MCF 10A (cell line): ENCODE measurements at places on chromosomes 3 and 15. TPM values are rescaled to one million over a fixed set of nuclear protein-coding genes. Genes with fewer than 3 reads are reported as not detected.

- H3K27me3 ChIP-seq: no peaks in the 10 kb centered on the region
- H3K4me3 ChIP-seq: no peak overlapping the region
- DNase-seq: no peak
- no peaks in the 10 kb centered on the region for H3K36me3 ChIP-seq
- H3K27ac ChIP-seq: no peak overlapping the region
- H3K4me1 ChIP-seq: no peaks in the 10 kb centered on the region
Observed at GRCh38 chr3:179861953-179862352, 174.8 kb downstream of the PEX5L start.

DNA sequence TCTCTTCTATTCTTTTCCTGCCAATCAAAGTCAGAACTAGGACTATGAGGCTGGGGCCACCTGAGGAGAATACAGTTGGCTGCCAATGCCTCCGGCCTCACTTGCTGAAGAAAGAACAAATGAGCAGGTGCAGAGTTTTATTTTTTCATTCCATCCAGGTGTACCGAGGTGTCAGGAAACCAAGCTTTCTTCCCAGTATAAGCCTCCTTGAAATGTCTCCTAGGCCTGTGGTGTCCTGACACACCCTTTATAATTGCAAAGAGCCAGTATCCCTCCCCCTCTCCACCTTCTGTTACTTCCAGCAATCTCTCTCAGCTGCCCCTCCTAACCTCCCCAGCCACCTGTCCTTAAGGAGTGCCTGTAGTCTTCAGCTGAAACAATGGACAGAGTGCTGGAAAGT is 127.9 kb downstream of the SLC9A9 start:
- no peak for DNase-seq
- H3K4me3 ChIP-seq: no peak overlapping the region
- H3K27me3 ChIP-seq: no peaks in the 10 kb centered on the region
- H3K36me3 ChIP-seq: no peaks in the 10 kb centered on the region
- no peaks in the 10 kb centered on the region for H3K4me1 ChIP-seq

DNA sequence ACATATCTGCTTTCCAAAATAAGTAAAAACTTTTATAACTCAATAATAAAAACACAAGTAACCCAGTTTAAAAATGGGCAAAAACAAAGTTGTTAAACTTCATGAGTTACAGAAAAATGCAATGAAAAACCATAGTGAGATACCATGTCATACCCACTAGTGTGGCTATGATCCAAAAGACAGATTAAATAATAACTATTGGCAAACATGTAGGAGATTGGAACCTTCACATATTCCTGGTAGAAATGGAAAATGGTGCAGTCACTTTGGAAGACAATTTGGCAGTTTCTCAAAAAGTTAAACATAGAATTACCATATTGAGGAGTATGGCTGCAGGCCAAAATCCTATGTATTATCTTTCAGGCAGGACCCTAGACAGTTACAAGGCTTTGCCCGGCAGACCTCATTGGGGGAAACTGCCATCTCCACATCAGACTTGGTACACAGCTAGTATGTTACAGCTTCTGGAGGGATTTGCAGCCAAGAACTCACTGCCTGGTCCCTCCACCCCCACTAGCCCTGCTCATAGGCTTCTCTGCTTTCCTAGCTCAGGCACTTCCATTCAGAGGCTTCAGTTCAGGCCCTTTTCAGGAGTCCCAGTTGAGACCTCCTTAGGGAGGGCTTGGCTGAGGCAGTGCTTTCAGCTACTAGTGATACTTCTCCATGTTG is 147.8 kb downstream of the NEK10 start:
- peaks cover 6% of the 10 kb centered on the region for H3K36me3 ChIP-seq
- peaks cover 21% of the 10 kb centered on the region for H3K4me1 ChIP-seq
- H3K27ac ChIP-seq: no peak overlapping the region
- DNase-seq: no peak
- no peaks in the 10 kb centered on the region for H3K27me3 ChIP-seq

The OCA2 gene
- not detected in 2 replicates for total RNA-seq

DNA sequence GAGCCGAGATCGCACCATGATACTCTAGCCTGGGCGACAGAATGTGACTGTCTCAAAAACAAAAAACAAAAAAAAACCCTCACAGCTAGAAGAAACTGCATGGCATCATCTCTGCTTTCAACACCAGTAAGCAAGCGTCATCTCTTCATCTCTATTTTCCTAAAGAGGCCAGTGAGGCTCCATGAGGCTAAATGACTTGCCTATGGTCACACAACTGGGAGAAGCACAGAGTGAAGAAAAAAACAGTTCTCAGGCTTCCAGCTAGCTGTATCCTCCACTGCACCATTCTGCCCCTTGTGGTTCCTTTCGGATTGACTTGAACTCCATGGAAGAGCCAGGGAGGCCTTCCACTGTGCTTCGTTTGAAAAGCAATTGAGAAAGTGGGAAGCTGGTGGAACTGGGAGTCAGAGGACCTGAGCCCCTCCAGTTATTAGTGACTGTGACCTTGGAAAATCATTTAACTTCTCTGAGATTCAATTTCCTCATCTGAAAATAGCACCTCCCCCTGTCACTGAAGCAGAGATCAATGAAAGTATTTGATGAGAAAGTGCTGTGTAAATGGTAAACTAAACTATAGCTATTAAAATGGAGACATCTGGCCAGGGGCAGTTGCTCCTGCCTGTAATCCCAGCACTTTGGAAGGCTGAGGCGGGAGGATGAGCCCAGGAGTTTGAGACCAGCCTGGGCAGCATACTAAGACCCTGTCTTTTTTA is 32.1 kb upstream of the DENND4A start:
- peak; percentile 76 for DNase-seq
- peaks cover 7% of the 10 kb centered on the region for H3K36me3 ChIP-seq
- H3K27me3 ChIP-seq: no peaks in the 10 kb centered on the region
- H3K4me1 ChIP-seq: peaks cover 4% of the 10 kb centered on the region

DNA sequence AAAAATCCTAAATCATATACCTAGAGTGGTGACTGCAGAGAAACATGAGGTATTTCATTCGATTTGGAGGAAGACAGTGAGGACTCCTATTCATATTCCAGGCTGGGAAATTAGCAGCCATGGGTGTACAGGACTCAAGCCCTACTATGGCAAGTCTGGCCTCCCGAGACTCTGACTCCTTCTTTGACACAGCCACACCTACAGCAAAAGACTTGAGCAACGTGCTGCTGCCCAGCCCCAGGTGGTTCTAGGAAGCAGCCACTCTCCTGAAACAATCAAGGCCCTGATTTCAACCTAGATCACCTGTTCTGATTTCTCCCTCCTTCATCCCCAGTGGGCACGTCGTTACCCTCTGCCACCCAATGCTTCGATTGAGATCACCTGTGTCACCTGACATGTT is 84.0 kb upstream of the ATP11B start:
- no peak overlapping the region for H3K27ac ChIP-seq
- no peaks in the 10 kb centered on the region for H3K4me1 ChIP-seq
- no peak overlapping the region for H3K4me3 ChIP-seq

GRCh38 chr3:109265295-109265694 is 51.0 kb downstream of the DPPA2 start:
- H3K36me3 ChIP-seq: no peaks in the 10 kb centered on the region
- no peak overlapping the region for H3K4me3 ChIP-seq
- no peak overlapping the region for H3K27ac ChIP-seq
- no peaks in the 10 kb centered on the region for H3K4me1 ChIP-seq
- DNase-seq: peak; percentile 11

The UROC1 gene
- total RNA-seq: not detected in 2 replicates

- peak overlapping the region; percentile 72 for H3K27ac ChIP-seq
- peaks cover 21% of the 10 kb centered on the region for H3K4me1 ChIP-seq
- no peaks in the 10 kb centered on the region for H3K27me3 ChIP-seq
Observed at GRCh38 chr3:58092521-58092920, 84.3 kb downstream of the FLNB start.

The PIGZ gene
- total RNA-seq: 5.2 and 7.1 TPM in 2 replicates

- H3K4me3 ChIP-seq: no peak overlapping the region
- DNase-seq: no peak
- peaks cover 7% of the 10 kb centered on the region for H3K36me3 ChIP-seq
Observed at GRCh38 chr3:49158792-49159191, 7.3 kb downstream of the CCDC71 start.

DNA sequence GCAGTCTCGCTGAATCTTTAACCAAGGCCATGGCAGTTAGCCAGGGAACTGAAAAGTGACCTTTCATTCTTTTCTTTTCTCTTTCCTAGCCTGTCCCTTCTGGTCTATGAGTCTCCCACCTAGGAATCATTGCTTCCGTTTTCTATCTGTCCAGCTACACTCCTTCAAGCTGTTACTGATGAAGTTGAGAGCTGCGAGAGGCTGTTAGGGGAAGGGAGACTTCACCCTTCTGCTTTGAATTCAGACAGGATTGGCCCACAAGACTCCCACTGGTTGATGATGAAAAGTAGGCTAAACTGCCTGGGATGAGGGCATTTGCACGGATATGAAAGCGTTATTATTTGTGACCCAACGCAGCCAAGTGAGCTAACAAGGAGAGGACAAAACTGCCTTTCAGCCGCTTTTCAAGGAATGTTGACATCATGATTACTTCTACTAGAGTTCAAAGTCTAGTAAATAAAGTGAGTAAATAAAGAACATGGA is 30.2 kb downstream of the EIF4E3 start:
- no peaks in the 10 kb centered on the region for H3K36me3 ChIP-seq
- DNase-seq: no peak
- H3K27ac ChIP-seq: no peak overlapping the region
- H3K4me1 ChIP-seq: peaks cover 8% of the 10 kb centered on the region

DNA sequence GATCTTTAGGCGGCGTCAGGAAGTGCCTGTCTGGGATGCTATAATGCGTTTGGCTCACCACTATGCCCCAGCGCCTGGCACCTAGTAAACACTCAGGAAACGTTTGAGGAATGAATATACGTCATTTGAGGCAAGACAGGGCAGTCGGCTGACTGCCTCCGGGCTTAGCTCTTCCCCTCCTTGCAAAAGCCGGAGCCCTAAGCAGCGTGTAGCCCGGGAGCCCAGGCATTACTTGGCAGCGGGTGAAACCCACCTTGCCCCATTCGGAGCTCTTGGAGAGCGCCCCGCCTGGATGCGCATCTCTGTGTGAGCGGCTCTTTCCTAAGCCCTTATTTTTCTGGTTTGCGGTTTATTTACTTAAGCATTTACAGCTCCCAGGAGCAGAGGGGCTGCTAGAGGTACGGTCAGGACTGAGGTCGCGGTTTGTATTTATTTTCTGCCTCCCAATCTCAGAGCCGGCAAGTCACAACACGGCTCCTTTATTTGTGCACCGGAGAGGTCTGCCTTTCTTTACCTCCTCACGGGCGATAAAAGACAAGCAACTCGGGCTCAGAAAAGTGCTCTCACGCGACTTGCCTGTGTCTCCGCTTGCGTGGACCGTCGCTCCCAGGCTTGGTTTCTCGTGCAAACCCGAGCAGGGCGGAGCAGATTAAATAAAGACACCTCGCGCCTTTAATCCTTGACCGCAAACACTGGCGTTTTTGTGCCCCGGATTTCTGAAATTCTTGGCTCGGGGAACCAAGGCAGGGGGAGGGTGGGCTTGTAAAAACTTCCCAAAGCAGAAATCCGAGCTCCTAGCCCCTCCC is 737 bp upstream of the ITPR1 start:
- H3K27ac ChIP-seq: peak overlapping the region; percentile 64
- peak overlapping the region; percentile 85 for H3K4me3 ChIP-seq
- no peaks in the 10 kb centered on the region for H3K27me3 ChIP-seq
- DNase-seq: peak; percentile 82

The CAPN3 gene
- total RNA-seq: 4.7 and 7.5 TPM in 2 replicates

- H3K27ac ChIP-seq: no peak overlapping the region
- no peaks in the 10 kb centered on the region for H3K36me3 ChIP-seq
- no peak overlapping the region for H3K4me3 ChIP-seq
- H3K4me1 ChIP-seq: peaks cover 13% of the 10 kb centered on the region
- no peaks in the 10 kb centered on the region for H3K27me3 ChIP-seq
- peak; percentile 59 for DNase-seq
Observed at GRCh38 chr15:62549345-62549970, 384.4 kb upstream of the C2CD4B start.

DNA sequence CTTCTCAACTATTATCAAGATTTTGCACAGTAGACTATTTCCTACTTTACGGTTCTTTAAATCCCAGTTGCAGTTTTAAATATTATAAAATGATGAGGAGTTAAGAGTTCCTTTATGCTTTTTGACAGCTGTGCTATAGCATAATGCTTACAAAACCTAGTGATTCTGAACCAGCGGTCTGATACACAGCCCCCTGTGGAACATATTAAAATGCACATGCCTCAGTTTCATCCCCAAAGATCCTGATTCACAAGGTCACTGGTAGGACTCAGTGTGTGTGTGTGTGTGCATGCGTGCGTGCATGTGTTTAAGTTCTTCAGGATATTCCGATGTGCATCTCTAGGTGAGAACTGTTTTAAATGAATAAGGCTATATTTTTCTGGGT is 330.1 kb upstream of the TPM1 start:
- no peak overlapping the region for H3K4me3 ChIP-seq
- H3K27me3 ChIP-seq: no peaks in the 10 kb centered on the region
- peaks cover 26% of the 10 kb centered on the region for H3K36me3 ChIP-seq
- no peak overlapping the region for H3K27ac ChIP-seq

DNA sequence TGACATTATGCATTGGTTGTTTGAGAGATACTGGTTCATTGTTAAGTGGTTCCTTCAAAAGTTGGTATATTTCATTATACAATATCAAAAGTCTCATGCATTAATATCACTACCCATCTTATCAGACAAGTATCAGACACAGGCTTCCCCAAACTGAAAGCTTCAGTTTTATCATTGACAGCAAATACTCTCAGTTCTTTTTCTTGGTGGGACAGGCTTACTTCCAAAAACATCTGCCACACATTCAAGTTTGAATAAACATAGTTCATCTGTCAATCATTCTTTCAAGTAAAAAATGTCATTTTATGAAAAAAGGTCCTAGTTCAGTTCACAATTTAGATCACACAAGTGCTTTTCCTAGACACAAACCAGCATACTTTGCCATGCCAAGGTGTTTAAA is 280.0 kb upstream of the TRIM42 start:
- no peak for DNase-seq
- H3K4me3 ChIP-seq: no peak overlapping the region
- no peak overlapping the region for H3K27ac ChIP-seq
- H3K4me1 ChIP-seq: peaks cover 7% of the 10 kb centered on the region
- H3K36me3 ChIP-seq: no peaks in the 10 kb centered on the region
- H3K27me3 ChIP-seq: no peaks in the 10 kb centered on the region

GRCh38 chr3:131503320-131503635 is 507 bp upstream of the MRPL3 start:
- H3K27me3 ChIP-seq: no peaks in the 10 kb centered on the region
- H3K4me3 ChIP-seq: peak overlapping the region; percentile 95
- peaks cover 30% of the 10 kb centered on the region for H3K36me3 ChIP-seq
- peaks cover 21% of the 10 kb centered on the region for H3K4me1 ChIP-seq
- peak overlapping the region; percentile 91 for H3K27ac ChIP-seq
- DNase-seq: no peak

The TMEM207 gene
- total RNA-seq: not detected in 2 replicates

DNA sequence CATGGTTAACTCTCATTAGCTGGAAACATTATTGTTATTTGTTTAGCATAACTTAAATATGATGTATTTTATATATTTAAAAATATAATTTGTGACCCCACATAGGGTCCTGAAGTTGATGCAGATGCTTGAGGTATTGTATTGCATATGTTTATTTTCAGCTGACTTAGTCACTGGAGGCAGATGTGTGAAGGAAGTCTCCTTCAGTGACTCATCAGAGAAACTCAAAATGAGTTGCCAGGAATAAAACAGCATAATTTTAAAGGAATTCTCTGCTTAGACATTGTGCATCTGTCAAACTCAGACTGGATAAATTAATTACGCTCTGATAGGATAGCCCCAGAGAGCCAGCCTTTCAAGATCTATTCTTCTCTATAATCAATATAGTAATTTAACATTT is 7.9 kb upstream of the OR4F6 start:
- no peak overlapping the region for H3K27ac ChIP-seq
- peaks cover 84% of the 10 kb centered on the region for H3K27me3 ChIP-seq
- no peak overlapping the region for H3K4me3 ChIP-seq
- H3K4me1 ChIP-seq: no peaks in the 10 kb centered on the region
- H3K36me3 ChIP-seq: no peaks in the 10 kb centered on the region
